ENCODE measurements at places on chromosomes 11 and 22.

DNA sequence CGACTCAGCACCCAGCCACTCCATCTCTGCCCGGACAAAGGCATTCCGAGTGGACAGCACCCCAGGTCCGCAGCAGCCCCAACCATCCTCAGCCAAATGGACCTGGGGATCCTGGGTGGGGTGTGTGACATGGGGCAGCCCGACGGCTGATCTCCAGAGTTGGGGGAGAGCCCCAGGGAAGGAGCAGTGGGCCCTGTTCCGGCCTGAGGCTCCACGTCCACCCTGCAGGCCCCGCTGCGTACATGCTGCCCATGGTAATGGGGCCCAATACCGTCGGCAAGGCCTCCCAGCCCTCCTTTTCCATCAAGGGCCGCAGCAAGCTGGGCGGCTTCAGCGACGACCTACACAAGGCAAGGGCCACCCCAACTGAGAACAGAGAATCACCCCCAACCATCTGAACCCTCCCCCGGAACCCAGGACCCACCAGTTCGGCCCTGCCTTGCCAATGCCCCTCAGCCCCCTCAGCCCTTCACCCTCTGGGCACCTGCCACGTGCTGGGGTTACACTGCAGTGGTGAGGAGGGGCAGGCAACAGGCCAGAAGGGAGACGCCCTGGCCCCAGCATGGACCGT is 5.4 kb downstream of the SCGB1C1 start:
- DNase-seq, result no peak

- DNase-seq, result no peak
These were observed 71.9 kb upstream of the GRAMD1B start for GRCh38 chr11:123357990-123358827.

DNA sequence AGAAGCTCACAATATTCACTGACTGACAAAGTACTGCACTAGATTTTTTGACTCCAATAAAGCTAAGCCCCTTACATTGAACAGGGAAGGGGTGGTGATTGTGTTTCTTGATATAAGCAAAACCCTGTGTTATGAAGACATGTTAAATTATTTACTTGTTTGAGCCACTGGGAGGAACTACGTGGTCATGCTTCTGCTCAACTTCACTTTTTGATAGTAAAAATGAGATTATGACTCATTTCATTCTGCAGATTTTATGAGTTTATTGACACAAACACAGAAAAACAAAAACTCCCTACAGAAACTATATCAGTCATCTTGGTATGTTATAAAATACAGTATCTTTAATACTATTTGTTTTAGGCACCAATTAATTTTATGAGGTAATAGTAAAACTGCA is 124.7 kb downstream of the CADM1 start:
- DNase-seq, result no peak

- DNase-seq, result no peak
These were observed 1526.3 kb downstream of the BRD1 start for GRCh38 chr22:48301421-48301820.

DNA sequence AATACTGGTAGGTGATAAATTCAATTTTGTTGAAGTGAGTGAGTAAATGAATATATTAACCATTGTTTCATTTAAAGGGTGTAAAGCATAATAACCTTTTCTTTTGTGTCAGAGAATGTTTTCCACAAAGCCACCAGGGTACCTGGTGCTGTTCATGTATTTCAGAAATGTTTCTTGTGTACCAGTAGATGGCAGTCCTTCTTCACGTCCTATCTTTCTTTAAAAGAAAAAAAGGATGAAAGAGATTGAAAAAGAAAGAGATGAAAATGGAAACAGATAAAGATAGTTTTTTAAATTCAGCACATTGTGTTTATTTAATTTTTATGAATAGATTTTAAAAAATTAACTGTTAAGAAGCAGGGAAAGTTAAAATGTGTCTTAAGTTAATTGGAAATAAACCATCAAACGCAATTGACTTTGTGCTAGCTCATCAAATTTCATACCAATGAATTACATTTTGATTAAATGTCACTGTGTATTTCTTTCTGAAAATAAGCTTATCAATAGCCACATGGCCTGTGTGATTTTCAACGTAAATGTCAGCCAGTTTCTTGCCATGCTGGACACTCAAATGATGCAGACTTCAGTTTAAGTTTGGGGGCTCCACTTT is 65.5 kb upstream of the CHORDC1 start:
- DNase-seq, result no peak

All from SK-N-MC (cell line).